ENCODE measurements at places on chromosomes 1 and 21.

DNA sequence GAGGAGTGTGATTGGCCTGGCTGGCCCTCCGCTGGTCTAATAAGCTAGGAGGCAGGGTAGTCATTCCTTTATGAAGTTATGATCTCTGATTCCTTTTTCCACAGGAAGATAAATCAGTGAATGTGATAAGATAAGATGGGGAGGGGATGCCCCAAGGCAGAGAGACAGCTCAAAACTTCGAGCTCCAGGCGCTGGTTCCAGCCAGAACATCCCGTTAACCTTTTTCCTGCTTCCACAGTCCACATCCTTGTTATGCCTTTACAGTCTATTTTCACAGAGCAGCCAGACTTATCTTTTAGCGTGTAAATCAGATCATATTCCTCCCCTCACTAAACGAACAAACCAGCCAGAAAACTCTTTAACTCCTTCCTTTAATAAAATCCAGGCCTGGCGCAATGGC, 38.5 kb upstream of the BMP8B start:
- DNase-seq, result no peak

GRCh38 chr1:151368393-151369301, 3.9 kb downstream of the SELENBP1 start:
- peak; percentile 83 for DNase-seq

GRCh38 chr1:25774921-25775771, 24.8 kb upstream of the SELENON start:
- DNase-seq, result peak; percentile 96

DNA sequence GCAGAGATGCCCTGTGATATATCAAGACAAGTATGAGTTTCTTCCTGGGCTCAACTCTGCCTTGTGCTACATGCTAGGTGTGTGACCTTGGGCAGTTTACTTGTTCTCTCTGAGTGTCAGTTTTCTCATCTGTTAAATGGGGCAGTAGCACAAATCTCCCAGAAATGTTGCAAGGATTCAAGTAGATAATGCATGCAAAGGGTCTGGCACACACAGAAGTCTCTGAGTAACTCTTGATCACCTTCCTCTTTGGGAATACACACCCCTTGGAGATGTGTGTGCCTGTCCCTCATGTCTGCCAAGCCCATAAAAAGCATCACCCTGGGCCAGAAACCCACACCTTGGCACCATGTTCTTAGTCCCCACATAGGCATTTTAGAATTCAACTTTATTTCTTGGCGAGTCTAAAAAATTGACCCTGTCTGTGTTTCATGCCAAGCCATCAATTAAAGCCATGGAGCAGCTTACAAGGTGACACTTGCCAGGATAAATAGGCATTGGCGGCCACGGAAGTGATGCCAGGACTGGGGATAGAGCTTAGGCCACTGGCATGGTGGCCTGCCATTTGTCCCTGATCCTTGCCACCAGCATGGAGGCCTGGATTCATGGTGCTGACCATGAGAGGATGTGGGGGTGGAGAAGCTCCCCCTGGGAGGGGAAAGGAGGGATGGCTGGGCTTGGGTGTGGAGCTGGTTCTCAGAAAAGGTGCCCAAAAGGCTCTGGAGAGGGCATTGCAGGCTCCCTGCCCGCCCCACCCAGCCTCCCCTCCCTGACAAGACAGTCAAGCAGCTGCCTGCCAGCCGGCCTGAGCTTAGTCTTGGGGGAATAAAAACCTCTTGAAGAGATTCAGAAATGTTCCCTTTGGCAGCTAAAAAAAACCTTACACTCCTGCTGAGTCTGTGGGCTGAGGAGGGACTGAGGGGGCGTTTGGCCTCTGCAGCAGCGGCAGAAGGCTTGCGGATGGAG, 118.0 kb upstream of the IPO9 start:
- DNase-seq, result no peak

- no peak for DNase-seq
Measured at GRCh38 chr1:217456261-217456660, 174.6 kb downstream of the GPATCH2 start.

GRCh38 chr1:111489604-111490003, 13.8 kb downstream of the ADORA3 start:
- DNase-seq, result no peak

GRCh38 chr1:169309178-169310166, 58.1 kb downstream of the NME7 start:
- no peak for DNase-seq

DNA sequence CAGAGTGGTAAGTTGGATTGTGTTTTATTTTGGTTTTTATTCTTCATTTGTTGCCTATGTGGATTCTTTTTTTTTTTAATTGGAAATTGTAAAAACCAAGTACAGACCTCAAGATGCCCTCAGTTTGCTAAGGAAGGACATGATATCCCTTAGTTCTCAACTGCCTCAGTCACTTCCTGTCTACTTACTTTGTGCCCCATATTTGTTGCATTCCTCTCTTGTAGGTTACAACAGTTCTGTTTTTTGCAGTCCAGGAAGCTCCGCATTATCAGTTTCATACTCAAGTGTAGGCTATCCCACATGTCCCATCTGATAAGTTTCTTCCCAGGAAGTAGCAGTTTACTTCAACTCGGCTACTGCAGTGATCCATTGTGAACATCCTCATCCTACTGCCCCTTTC, 82.0 kb downstream of the RPAP2 start:
- no peak for DNase-seq

- no peak for DNase-seq
Measured at GRCh38 chr1:7555391-7556185, 215.5 kb upstream of the VAMP3 start.

DNA sequence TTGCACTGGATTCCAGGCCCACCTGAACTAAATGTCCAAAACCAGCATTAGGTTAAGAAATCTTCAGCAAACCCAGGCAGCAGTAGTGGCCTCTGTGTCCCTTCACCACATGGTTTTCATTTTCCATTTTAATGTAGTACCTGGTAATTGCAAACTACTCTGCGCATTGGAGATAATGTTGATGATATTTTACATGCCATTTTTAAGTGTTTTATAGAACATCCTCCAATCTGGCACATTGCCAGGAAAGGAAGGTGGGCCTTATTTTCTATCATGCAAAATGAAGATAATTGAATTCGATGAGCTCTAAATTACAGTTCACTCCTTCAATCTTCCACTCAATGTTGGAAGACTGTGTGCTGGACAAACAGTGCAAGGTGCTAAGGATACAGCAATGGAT, 89.5 kb downstream of the ZC3H11B start:
- DNase-seq, result no peak

- DNase-seq, result peak; percentile 62
Measured at GRCh38 chr1:40143891-40144575, 17.2 kb upstream of the RLF start.

GRCh38 chr1:34929497-34929852, at the start of gene DLGAP3:
DLGAP3 (minus strand) TSS chr1:34929650; CDS start chr1:34905383, 24,267 bp downstream.
- peak; percentile 45 for DNase-seq

DNA sequence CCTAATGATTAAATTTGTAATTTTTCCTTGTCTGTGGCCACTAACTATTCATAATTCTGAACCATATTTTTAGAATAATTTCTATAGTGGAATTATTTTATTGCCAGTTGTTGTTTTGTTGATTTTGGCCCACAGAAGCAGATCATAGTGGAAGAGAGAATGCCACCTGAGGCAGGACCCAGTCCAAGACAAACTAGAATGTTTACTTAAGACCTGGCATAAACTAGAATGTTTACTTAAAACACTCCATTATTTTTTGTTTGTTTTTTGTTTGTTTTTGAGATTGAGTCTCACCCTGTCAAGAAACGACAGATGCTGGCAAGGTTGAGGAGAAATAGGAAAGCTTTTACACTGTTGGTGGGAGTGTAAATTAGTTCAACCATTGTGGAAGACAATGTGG, 310.2 kb downstream of the MRPL39 start:
- no peak for DNase-seq

- no peak for DNase-seq
Measured at GRCh38 chr1:237032029-237032428, 10.0 kb upstream of the RYR2 start.

- DNase-seq, result no peak
Measured at GRCh38 chr1:8482979-8483381, 165.1 kb downstream of the SLC45A1 start.

GRCh38 chr1:220616836-220617235, 73.3 kb upstream of the C1orf115 start:
- no peak for DNase-seq

DNA sequence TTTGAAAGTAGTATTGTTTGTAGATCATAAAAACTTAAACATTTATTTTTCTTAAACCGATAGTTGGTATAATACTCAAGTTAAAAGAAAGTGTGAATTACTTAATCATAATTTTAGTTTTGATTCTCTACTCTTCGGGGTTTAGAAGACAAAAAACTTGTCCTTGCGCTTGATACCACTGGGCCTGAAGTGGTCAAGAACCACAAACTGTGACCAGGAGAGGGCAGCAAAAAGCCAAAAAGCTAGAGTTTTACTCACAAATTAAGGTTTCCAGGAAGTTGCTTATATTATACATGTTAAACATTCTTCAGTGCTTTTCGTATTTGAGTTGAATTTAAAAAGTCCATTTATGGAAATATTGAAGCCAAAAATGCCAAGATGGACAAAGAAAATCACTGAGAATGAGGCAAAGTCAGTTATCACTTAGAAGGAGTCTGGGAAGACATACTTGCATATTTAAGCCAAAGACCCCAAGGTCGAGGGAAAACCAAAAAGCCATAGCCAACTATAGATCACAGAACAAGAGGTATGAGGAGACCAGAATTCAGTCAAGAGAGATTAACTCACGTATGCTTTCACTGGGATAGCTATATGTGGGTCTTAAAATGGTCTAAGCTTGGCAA, 34.2 kb downstream of the EFCAB7 start:
- no peak for DNase-seq

DNA sequence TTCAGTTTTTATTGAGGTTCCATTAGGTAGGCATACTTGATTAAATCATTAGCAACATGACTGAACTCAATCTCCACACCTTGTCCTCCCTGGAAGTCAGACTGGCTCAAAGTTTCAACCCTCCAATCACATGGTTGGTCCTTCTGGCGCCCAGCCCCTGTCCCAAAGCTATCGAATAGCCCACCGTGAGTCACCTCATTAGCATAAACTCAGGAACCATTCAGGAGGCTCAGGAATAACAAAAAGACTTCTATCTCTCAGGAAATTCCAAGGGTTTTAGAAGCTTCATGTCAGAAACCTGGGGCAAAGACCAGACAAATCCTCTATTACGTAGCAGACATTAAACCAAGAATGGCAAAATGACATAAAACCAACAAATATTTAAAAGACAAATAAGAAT, 78.6 kb downstream of the RGS2 start:
- no peak for DNase-seq

DNA sequence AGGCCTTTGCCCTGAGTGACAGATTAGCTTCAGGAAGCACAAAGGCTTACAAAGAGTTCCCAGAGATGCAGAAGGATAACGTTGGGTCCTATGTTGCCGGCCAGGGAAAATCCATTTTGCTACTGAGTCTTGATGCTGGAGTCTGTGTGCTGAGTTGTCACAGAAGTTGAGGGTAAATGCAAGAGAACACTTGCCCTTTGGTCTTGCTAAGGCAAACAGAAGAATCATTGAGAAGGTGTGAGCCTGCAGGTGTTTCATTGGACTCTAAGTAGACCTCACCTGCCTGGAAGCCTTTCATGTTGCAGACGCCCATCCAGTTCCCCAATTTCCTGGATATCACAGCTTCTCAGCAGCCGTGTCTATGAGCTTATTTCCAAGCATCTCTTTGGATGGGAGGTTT, 105.2 kb downstream of the PCP4 start:
- no peak for DNase-seq

- no peak for DNase-seq
Measured at GRCh38 chr1:186050360-186050759, 316.2 kb downstream of the HMCN1 start.

- no peak for DNase-seq
Measured at GRCh38 chr1:186977266-186977957, 148.7 kb downstream of the PLA2G4A start.

DNA sequence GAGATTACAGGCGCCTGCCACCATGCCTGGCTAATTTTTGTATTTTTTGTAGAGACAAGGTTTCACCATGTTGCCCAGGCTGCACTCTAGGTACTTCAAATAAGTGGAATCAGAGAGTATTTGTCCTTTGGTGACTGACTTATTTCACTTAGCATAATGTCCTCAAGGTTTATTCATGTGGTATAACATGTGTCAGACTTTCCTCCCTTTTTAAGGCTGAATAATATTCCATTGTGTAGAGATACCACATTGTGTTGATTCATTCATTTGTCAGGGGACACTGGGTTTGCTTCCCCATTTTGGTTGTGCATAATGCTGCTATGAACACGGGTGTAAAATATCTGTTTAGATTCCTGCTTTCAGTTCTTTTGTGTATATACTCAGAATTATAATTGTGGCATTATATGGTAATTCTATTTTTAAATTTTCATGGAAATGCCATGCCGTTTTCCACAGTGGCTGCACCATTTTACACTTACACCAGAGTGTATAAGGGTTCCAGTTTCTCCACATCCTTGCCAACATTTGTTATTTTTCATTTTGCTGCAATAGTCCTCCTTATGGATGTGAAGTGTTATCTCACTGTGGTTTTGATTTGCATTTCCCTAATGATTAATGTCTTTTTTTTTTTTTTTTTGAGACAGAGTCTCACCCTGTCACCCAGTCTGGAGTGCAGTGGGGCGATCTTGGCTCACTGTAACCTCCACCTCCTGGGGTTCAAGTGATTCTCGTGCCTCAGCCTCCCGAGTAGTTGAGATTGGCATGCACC, 35.1 kb downstream of the IL6R start:
- DNase-seq, result no peak

DNA sequence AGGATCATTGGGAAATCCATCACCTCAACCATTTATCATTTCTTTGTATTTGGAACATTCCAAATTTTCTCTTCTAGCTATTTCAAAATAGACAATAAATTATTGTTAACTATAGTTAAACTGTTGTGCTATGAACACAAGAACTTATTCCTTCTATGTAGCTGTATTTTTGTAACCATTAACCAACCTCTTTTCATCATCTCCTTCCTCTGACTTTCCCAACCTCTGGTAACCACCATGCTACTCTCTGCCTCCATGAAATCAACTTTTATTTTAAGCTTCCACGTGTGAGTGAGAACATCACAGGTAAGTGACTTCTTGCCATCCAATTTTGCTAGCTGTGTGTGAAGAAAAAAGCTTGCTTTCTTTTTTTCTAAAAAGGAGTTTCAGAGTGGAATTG, 418 bp downstream of the IFI44L start:
- no peak for DNase-seq

DNA sequence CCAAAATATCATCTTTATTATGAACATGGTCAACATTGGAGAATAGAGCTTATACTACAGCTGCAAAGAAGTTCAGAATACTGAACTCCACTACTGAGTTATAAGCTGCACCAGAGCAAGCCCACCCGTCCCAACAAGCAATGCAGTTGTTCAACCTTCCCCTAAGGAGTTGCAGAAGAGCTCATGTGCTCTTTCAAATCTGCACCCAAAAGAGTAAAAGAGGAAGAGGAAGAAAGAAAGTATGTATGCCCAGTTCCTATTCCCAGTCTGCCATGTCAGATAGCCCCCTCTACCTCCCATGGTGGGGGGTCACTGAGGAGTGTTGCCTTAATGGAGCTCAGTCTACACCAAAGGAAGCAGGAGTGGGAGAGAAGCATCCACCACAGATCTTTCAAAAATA, 6.9 kb downstream of the C1orf162 start:
- DNase-seq, result no peak

Measured in DMS79 treated with DMSO at 0.1 percent for 48 hours (cell line).